ENCODE measurements at places on chromosomes 3 and 15. TPM values are rescaled to one million over a fixed set of nuclear protein-coding genes. Genes with fewer than 3 reads are reported as not detected.

GRCh38 chr3:174016186-174016585 lies 618.6 kb downstream of the NLGN1 start:
- DNase-seq: no peak

GRCh38 chr3:28915741-28916500 lies 364.9 kb upstream of the RBMS3 start:
- DNase-seq: no peak

GRCh38 chr3:59386165-59386564 lies 336.3 kb upstream of the CFAP20DC start:
- no peak for DNase-seq

DNA sequence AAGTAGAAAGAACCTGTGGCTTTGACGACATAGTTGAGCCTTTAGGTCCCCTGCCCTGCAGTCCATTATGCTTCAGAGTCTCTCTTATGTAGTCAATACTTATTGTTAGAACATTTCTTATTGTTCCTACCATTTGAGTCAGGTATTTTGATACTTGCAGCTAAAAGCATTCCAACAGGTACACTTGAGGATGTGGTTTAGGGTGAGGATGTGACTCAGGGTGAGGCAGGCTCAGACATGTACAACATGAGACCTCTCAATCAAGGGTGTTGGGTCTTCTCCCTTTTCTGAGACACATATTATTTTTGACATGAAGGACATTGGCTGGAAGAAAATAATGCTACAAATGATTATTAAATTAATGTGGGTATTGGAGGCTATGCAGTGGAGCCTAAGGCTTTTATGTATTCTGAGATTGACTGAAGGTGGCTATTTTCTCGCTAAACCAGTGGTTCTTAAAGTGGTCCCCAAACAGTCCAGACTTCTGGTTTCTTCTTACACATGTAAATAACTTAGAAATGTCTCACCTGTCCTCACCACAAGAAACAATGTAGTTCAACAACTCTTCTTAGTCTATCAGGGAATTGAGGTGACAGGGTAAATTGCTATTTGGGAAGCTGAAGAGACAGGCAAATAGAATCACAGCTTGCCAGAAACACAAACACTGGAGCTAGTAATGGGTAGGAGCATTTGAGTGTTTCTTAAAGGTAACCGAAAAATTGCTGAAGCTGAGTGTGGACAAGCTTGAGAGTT lies 135.5 kb upstream of the ZPLD1 start:
- DNase-seq: no peak

DNA sequence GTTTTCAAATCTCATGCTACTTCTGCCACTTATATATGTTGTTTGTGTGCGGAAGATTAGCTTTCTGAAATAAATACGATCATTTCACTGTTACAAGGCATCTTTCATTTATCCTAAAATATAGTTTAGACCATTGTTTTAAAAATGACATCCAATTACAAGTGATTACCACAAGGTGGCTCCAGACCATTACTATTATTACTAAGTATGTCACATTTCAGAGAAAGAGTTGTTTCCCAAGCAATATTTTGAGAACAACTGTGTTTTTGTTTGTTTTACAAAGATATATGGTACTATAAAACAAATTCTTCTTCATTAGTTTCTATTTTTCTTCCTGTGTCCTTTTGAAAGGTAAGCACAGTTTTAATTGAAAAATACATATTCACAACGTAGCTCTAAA lies 136.0 kb upstream of the RAP2B start:
- no peak for DNase-seq

- DNase-seq: no peak
These were observed 647.9 kb downstream of the GRM7 start for GRCh38 chr3:7508821-7509220.

- DNase-seq: no peak
These were observed 453.9 kb downstream of the LPP start for GRCh38 chr3:188607805-188608315.

GRCh38 chr3:46959161-46959511 lies 17.4 kb downstream of the CCDC12 start:
- DNase-seq: no peak

DNA sequence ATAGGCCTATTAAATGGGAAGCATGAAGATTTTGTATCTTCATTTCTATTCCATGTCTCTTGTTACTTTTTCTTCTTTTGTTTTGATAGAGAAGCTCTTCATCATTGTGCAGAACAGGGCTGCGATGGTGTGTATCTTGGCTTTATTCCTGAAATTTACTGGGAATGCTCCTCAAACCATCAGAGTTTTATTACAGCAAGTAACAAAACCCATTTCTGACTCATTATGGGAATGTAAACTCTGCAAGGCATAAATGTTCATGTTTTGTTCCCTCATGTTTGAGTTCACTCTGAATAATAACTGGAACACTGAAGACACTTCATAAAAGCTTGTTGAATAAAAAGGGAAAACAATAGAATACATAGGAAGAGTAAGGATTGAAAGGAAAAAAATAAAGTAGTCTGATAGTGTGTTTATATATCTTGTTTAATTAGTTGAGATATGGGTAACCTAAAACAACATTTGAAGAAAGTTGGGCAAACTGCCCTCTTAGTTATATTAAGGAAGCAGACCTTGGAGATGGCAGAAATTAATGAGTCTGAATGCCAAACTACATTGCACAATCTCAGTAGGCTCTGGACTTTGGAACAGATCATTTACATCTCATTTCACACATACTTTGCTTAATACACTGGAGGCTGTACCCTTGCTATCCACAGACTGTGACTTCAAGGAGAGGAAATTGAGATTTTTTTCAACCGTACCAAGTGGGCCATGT lies 521.5 kb downstream of the GRM7 start:
- no peak for DNase-seq

- DNase-seq: no peak
These were observed 582.6 kb upstream of the UBE2E2 start for GRCh38 chr3:22620498-22620897.

DNA sequence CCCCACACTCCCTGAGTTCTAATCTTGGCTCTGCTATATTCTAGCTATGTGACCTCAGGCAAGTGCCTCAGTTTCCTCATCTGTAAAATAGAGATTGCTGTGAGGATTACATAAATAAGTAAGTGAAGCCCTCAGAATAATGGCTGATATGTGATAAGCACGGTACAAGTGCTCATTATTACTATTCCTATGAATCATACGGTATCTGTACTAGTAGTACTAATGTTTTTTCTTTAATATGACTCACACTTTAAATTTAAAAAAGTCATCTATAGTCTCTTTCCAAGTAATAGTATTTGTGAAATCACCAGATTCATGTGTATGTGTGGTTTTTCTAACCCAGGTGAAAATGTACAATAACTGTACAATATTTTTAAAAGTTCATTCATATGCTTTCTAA lies 58.7 kb downstream of the CLDN11 start:
- no peak for DNase-seq

GRCh38 chr3:136916223-136916622 lies 41.6 kb upstream of the IL20RB start:
- DNase-seq: no peak

- DNase-seq: no peak
These were observed 11.3 kb upstream of the ANKRD63 start for GRCh38 chr15:40293905-40294895.

DNA sequence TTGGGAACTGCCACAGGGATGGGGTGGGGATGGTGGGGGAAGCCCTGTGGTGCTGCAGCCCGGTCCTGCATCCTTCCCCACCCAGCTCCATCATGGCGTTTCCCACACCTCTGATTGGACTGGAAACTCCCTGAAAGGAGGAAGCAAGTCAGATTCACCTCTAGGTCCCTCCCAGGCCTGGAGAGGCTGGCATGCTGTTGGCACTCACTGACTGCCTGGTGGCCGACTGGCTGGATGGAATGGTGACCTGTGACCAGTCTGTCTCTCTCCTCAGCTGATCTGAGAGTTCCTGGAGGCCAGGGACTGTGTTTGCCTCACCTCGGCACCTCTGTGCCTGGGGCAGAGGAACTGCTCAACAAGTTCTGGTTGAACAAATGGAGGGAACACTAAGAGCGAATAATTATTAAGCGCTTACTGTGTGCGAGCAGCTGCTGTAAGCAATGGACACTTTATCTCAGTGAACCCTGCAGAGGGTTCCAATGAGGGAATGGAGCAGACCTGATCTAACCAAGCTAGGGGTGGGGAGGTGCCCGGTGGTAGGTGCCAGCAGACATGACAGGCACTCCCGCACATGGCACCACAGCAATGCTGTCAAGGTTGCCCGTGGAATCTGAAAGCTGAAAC lies 3.5 kb upstream of the HHATL start:
- no peak for DNase-seq

- DNase-seq: no peak
These were observed 91.6 kb downstream of the FEZF2 start for GRCh38 chr3:62281726-62282125.

DNA sequence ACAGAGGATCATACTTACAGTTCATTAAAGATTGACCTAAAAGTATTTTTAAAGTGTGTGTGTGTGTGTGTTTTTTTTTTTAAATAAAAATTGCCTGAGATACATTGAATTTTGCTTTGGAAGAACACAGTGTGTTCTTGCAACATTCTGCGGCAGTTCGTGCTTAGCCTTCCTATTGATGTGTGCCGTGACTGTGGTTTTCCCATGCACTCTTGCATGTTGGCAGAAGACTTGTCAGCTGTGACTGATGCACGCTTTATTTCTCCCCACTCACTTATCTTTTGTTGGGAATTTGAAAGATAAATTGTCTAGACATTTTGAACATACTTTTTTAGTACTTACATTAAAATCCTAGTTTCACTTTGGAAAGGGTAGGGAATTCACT lies 136.3 kb upstream of the LRRFIP2 start:
- DNase-seq: no peak

- DNase-seq: no peak
These were observed 314.7 kb upstream of the ICE2 start for GRCh38 chr15:60793656-60794055.

- DNase-seq: no peak
These were observed 184.1 kb downstream of the ADAMTSL3 start for GRCh38 chr15:83837945-83838571.

- no peak for DNase-seq
These were observed 225.5 kb upstream of the CHRM5 start for GRCh38 chr15:33742800-33743199.

DNA sequence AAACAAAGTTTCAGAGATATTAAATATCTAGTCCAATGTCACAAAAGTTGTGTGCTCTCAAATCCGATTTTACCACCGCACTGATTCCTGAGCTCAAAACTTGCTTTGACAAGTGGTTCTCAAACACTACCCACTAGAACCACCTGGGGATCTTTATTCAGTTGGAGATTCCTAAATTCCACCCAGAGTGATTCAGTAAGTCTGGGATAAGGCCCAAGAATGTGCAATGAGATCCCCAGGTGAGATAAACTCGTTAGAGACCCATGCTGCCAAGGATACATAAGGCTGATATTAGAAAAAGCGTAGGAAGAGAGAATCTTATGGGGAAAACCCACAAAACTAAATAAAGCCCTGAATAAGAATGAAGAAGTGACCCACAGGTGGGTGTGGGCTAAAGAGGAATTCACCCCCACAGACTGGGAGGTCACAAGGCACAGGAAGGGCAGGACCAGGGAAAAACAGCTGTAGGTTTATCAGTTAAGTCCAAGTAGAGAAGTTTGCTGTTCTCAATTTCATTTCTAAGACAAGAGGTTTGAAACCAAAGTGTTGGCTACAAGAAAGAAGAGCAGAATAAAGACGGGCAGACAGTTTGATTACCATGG lies 11.5 kb upstream of the RPS17 start:
- no peak for DNase-seq

DNA sequence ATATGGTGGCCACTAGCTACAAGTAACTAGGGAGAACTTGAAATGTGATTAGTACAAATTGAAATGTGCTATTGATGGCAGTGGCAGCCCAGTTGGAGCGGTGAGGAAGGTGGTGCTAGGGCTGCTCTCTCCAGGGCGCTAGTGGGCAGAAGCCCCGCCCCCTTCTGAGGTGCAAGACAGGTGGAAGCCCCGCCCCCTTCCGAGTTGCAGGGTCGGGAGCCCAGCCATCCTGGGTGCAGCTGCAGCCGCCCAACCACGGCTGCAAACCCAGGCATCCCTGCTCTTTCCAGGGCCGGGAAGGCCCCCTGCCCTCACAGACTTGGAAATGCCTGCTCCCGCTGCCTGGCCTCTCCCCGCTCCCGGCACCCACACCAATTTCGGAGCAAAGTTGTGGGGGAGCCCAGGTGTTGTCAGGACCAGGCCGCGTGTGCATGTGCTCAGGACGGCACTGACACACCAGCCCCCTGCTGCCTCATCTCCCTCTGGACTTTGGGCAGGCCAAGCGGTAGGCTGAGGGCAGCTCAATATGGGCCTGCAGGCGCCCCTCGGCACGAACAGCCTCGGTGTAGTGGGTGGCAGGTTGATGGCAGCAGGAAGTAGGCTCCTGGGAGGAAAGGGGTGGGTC lies 10.0 kb downstream of the ATR start:
- no peak for DNase-seq

DNA sequence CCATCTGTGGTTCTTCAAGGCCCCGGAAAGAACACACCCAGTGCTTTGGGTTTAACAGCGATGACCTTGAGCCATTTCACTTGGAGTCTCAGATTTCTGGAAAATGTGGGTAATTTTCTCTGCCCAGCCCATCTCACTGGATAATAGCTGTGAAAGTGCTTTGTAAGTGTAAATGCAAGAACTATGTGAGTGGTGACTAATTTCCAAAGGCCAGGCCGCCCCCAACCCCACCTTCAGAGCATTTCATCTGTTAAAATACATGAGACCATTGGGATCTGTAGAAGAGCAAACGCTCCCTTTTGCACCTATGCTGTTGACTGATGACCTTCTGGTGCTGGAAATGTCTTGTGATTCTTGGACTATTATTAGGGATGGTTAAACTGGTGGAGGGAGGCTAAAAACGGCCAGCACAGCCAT lies 196.8 kb upstream of the LPP start:
- DNase-seq: no peak

DNA sequence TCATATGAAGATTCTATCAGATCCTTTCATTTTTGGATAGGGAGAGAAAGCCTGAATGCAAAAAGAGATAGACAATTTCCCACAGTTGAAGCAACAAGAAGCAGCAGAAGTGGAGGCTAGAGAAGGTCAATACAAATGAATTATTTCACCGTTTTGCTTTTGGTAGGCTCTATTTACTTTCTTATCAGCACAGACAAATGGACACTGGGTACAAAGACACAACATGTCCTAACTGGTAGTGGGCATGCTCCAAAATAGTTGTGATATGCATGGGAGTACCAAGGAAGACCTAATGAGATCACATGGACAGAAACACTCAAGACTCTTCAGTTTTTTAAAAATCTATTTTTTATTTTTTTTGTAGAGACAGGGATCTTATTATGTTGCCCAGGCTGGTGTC lies 99.4 kb downstream of the XRN1 start:
- no peak for DNase-seq

The LDHAL6B gene
- polyA plus RNA-seq: 0.19 TPM

The PIERCE2 gene
- 6.3 TPM for polyA plus RNA-seq

The MFGE8 gene
- polyA plus RNA-seq: 96.5 TPM

The TUBGCP5 gene
- polyA plus RNA-seq: 21.6 TPM

The HESX1 gene
- 3.7 TPM for polyA plus RNA-seq

The BFSP2 gene
- polyA plus RNA-seq: not detected

The ESYT3 gene
- polyA plus RNA-seq: 1.2 TPM

The EPHB1 gene
- polyA plus RNA-seq: 5.0 TPM

The MRPL3 gene
- 131 TPM for polyA plus RNA-seq

The SLC33A1 gene
- 49.3 TPM for polyA plus RNA-seq
